ENCODE measurements at places on chromosomes 7 and 10. TPM values are rescaled to one million over a fixed set of nuclear protein-coding genes. Genes with fewer than 3 reads are reported as not detected.
A peak's percentile ranks its signal among the peaks of the same experiment; 100 is the strongest.

The UPF2 gene
- total RNA-seq, result 34.2 TPM

The RHBDD2 gene
- total RNA-seq, result 23.2 TPM

The ENTPD1 gene
- total RNA-seq, result not detected

The KCP gene
- total RNA-seq, result not detected

- peaks cover 62% of the 10 kb centered on the region for H3K4me1 ChIP-seq
- peak; percentile 80 for DNase-seq
- peaks cover 34% of the 10 kb centered on the region for H3K36me3 ChIP-seq
- H3K27me3 ChIP-seq, result no peaks in the 10 kb centered on the region
Measured at GRCh38 chr10:72086466-72087391, 1.6 kb downstream of the SPOCK2 start.

GRCh38 chr10:121624836-121625486 is 26.7 kb upstream of the FGFR2 start:
- H3K27ac ChIP-seq, result no peak overlapping the region
- no peaks in the 10 kb centered on the region for H3K4me1 ChIP-seq
- no peaks in the 10 kb centered on the region for H3K36me3 ChIP-seq
- peaks cover 3% of the 10 kb centered on the region for H3K27me3 ChIP-seq
- DNase-seq, result no peak
- no peak overlapping the region for H3K4me3 ChIP-seq

- DNase-seq, result no peak
- no peak overlapping the region for H3K27ac ChIP-seq
- H3K27me3 ChIP-seq, result no peaks in the 10 kb centered on the region
- no peaks in the 10 kb centered on the region for H3K36me3 ChIP-seq
- H3K4me1 ChIP-seq, result peaks cover 2% of the 10 kb centered on the region
Measured at GRCh38 chr7:5083311-5083711, 37.7 kb downstream of the RBAK start.

- H3K36me3 ChIP-seq, result no peaks in the 10 kb centered on the region
- DNase-seq, result no peak
- no peaks in the 10 kb centered on the region for H3K4me1 ChIP-seq
- H3K27ac ChIP-seq, result no peak overlapping the region
- no peak overlapping the region for H3K4me3 ChIP-seq
Measured at GRCh38 chr7:84783141-84783778, 403.6 kb downstream of the SEMA3D start.

DNA sequence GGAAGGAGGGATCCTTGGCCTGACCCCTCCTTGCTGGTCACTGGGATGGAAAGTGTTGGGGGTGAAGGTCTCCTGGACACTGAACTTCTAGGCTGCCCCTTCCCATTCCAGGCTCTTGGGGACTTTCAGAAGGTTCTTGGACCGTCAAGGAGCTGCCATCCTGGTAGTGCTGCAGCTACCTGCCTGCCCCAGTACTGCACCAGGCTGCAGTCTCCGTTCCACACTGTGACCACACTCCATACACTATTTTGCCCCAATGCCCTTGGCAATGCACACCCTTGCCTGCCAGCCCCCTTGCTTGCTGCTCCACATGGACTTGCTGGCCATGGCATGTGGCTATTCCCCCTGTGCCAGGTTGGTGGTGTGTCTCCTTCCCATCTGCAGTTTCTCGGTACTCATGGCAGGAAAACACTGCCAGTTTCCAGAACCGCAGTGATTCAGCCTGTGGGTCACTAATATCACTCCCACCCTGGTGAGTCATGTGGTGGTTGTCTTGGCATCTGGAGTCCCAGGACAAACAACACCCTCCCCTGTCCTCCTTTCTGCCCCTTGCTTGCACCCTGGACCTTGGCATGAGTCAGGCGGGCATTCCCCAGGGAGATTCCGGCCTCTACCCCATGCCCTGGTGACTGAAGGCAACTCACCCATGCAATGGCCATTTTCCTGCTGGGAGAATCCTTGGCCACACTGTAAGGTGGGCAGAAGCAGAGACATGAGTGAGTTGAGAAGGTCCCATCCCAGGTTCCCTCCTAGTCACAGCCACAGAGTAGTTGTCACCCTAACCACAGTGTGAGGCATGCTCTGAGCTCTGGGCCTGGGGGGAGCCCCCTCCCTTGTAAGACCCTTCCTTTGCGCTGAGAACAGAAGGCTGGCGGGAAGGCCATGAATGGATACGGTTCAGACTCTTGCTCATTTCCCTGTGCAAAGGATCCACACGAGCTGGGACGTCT is 32.8 kb downstream of the GOLGA7B start:
- H3K4me3 ChIP-seq, result no peak overlapping the region
- no peak overlapping the region for H3K27ac ChIP-seq
- H3K36me3 ChIP-seq, result no peaks in the 10 kb centered on the region
- DNase-seq, result no peak
- H3K4me1 ChIP-seq, result no peaks in the 10 kb centered on the region
- no peaks in the 10 kb centered on the region for H3K27me3 ChIP-seq

- DNase-seq, result no peak
- H3K27me3 ChIP-seq, result no peaks in the 10 kb centered on the region
- H3K4me3 ChIP-seq, result no peak overlapping the region
- H3K27ac ChIP-seq, result no peak overlapping the region
- no peaks in the 10 kb centered on the region for H3K36me3 ChIP-seq
Measured at GRCh38 chr10:34622945-34623344, 192.2 kb downstream of the PARD3 start.

- peaks cover 31% of the 10 kb centered on the region for H3K36me3 ChIP-seq
- peak overlapping the region; percentile 42 for H3K27ac ChIP-seq
- H3K4me3 ChIP-seq, result no peak overlapping the region
- H3K4me1 ChIP-seq, result peaks cover 31% of the 10 kb centered on the region
- no peak for DNase-seq
Measured at GRCh38 chr10:6009150-6009549, 31.8 kb upstream of the IL15RA start.

DNA sequence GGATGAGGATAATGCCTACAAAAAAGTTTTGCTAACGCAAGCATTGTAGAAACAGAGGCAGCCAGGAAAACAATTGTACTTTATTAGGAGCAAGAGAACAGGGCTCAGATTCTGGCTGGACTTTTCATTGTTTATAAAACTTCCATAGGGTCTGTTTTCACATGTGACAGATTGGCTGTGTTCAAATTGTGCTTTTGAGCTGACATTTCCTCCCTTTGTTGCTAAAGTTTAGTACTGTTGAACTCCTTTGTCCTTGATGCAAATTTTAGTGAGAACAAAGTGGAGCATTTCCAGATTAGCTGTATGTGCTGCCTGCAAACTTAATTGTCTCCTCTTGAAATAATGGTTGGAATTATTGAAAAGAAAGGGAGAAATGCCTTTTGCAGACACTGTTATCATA is 221.0 kb upstream of the FZD1 start:
- H3K27me3 ChIP-seq, result no peaks in the 10 kb centered on the region
- no peak overlapping the region for H3K27ac ChIP-seq
- H3K4me1 ChIP-seq, result no peaks in the 10 kb centered on the region
- DNase-seq, result no peak
- no peak overlapping the region for H3K4me3 ChIP-seq
- no peaks in the 10 kb centered on the region for H3K36me3 ChIP-seq

DNA sequence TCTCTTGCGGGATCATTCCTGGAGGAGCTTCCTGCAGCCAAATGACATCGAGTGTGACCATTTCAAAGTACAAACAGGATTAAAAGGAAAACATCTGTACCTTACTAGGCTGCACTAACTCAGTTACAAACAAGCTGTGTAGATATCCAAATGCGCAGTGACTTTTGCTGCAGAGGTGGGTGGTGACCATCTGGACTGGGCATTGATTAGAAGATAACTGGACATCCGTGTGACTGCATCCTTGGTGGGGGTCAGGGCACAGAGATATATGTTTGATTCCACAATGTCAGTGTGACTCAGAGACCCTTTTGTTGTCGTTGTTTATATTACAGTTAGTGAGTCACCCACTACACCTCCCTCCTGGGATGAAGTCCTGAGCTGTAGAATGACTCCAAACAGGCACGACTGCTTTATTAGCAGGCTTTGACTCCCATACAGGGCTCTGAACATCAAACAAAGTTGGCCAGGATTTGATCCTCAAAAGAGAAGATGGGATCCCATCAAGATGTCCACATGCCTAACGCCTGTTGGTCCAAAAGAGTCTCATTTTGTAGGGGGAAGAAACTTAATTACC is 56.7 kb upstream of the SDK1 start:
- H3K36me3 ChIP-seq, result no peaks in the 10 kb centered on the region
- no peak for DNase-seq
- H3K27me3 ChIP-seq, result no peaks in the 10 kb centered on the region
- H3K4me3 ChIP-seq, result no peak overlapping the region
- no peaks in the 10 kb centered on the region for H3K4me1 ChIP-seq

DNA sequence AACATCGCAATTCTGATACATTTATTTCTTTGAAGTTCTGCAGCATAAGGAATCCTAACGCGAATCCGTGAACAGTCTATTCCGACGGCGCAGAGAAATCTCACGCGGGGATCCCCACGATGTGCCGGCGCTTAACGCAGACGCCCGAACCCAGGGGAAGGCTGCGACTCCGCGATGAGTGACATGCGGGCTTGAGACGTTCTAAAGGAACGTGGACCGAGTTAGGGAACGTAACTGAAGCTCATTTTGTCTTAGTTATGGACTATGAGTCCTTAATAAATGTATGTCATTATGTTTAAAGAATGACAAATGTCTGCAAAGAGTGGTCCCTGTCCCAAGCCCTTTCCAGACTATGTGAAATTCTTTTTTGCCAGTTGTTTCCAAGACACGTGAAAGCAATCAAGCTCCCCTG is 995 bp upstream of the PARD3 start:
- peaks cover 7% of the 10 kb centered on the region for H3K4me1 ChIP-seq
- H3K4me3 ChIP-seq, result peak overlapping the region; percentile 50
- H3K27me3 ChIP-seq, result peaks cover 53% of the 10 kb centered on the region

DNA sequence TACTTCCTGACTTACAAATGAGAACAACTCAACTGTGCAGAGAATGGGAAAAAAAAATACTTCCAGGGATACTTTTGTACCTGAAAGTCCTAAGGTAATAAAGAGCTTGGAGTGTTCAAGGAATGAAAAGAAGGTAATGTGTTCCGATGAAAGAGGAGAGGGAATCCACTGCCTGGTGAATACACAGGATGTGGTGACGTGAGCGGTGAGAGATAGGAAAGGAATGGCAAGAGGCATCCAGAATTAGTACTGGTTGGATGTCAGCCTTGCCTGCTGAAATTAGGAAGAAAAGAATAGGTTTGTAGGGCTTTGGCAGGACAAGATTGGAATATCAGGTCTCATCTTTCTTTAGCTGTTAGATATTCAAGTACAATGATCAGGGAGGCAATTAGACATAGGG is 347.7 kb downstream of the POM121L12 start:
- H3K36me3 ChIP-seq, result no peaks in the 10 kb centered on the region
- no peak for DNase-seq
- H3K27ac ChIP-seq, result no peak overlapping the region
- no peak overlapping the region for H3K4me3 ChIP-seq
- no peaks in the 10 kb centered on the region for H3K27me3 ChIP-seq

DNA sequence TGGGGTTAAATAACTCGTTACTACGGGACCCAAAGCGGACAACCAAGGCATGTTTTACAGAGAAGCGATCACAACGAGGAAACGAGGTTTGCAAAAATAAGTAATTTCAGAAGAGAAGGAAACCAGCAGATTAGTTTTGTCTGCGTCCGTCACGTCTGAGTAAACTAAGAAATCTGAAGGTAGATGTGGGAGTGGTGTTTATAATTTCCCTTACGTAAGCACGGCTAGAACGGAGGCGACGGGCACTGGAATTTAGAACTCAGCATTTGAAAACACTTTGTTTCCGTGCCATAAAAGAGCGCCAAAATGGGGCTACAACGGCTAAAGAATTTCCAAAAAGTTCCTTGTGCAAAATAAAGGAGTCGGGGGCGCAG is 718 bp upstream of the UMAD1 start:
- H3K4me3 ChIP-seq, result peak overlapping the region; percentile 93
- H3K36me3 ChIP-seq, result peaks cover 37% of the 10 kb centered on the region
- H3K27me3 ChIP-seq, result no peaks in the 10 kb centered on the region
- peak overlapping the region; percentile 99 for H3K27ac ChIP-seq
- H3K4me1 ChIP-seq, result peaks cover 38% of the 10 kb centered on the region

GRCh38 chr7:40419806-40420205 is 285.0 kb downstream of the SUGCT start:
- no peak overlapping the region for H3K27ac ChIP-seq
- DNase-seq, result no peak
- H3K27me3 ChIP-seq, result no peaks in the 10 kb centered on the region
- no peaks in the 10 kb centered on the region for H3K4me1 ChIP-seq
- H3K36me3 ChIP-seq, result no peaks in the 10 kb centered on the region

DNA sequence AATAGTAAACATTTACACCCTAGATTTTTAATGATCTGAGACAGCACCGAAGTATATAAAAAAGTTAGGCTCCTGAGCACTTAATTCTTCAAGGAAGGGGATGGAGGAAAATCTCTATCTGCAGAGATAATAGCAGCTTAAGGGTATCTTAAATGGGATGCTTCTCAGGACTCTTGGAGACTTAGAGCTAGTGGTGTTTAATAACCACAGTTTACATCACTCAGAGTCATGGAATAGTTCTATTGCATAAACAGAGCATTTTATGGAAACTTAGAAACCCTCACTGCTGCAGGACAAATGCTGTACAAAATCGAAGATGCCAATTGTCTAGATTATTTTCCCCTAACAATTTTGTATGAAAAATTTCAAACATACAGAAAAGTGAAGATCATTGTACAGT is 398.9 kb upstream of the GALNT17 start:
- no peak overlapping the region for H3K4me3 ChIP-seq
- H3K27ac ChIP-seq, result no peak overlapping the region
- no peak for DNase-seq
- H3K4me1 ChIP-seq, result peaks cover 17% of the 10 kb centered on the region
- no peaks in the 10 kb centered on the region for H3K27me3 ChIP-seq
- no peaks in the 10 kb centered on the region for H3K36me3 ChIP-seq

Data from activated CD4-positive, alpha-beta T cell treated with anti-CD3 and anti-CD28 coated beads for 36 hours (primary cell).